ENCODE measurements at places on chromosomes 16 and 17.

DNA sequence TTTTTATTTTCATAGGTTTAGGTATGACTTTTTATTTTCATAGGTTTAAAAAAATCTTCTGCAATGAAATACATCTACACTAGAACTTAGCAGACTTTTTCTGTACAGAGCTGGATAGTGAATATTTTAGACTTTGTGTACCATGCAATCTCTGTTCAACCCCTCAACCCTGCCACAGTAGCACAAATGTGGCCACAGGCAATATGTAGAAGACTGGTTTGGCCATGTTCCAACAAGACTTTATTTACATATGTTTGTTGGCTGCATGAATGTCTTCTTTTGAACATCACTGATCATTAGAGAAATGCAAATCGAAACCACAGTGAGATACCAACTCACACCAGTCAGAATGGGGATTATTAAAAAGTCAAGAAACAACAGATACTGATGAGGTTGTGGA lies 229.2 kb downstream of the SHISA9 start:
- no peak for DNase-seq

DNA sequence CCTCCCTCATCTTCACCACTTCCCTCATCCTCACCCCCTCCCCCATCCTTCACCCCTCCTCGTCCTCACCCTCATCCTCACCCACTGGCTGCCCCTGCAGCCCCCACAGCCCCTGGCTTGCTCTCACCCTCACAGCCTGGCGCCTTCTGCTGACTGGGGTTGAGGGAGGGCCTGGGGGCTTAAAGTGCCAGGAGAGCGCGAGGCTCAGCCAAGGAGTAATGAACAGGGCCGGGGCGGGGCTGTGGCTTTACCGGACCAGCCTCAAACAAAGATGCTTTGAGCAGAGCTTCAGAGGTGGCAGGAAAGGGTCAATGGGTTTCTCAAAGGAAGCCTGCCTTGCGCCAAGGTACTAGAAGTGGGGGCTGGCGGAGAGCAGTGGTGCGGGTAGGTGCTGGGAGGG lies at the start of gene PRSS33:
Gene PRSS33 (minus strand): TSS at position 155 of the 400 bp plus-strand sequence. CDS start 1,013 bp downstream, outside the sequence.
- DNase-seq: no peak

- DNase-seq: no peak
Measured at GRCh38 chr16:86794216-86794864, 216.0 kb downstream of the FOXL1 start.

DNA sequence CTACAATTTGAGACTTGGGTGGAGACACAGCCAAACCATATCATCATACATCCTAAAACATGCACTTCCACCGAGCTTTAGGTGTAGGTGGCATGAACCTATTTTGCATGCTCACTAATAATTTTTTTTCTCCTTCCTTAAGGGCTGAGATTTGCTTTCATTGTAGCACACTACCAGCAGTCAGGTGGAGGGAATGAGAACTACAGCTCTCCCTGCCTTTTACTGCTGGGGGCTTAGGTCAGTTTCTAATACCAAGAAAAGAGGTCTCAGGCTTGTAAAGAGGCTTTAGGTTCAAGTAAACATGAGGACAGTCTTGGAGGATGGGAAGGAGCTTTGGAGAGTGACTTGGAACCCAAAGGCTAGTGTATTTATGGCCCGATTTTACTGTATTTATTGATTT lies 22.0 kb downstream of the CFAP20 start:
- no peak for DNase-seq

- DNase-seq: no peak
Measured at GRCh38 chr17:27573971-27574525, 56.9 kb upstream of the LGALS9 start.

GRCh38 chr16:15642557-15643047 lies 352 bp downstream of the MARF1 start:
- peak; percentile 62 for DNase-seq

- no peak for DNase-seq
Measured at GRCh38 chr16:6209355-6209930, 1111.8 kb upstream of the EEF2KMT start.
